ENCODE measurements at places on chromosomes 6 and 20.

DNA sequence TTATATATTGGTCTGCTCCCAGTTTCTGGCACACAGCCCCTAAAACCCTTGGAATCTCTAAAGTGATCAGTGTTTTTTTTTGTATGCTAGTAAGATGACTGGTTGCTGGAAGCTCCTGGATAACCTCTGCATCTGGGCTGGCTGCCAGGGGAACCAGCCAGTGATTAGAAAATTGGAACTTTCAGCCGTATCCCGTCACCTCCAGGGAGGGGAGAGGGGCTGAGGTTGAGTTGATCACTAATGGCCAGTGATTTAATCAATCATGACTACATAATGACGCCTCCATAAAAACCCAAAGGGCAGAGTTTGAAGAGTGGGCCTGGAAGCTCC, 48.0 kb upstream of the NOP56 start:
- DNase-seq, result no peak

GRCh38 chr6:125255201-125255600, 46.6 kb downstream of the HDDC2 start:
- no peak for DNase-seq

DNA sequence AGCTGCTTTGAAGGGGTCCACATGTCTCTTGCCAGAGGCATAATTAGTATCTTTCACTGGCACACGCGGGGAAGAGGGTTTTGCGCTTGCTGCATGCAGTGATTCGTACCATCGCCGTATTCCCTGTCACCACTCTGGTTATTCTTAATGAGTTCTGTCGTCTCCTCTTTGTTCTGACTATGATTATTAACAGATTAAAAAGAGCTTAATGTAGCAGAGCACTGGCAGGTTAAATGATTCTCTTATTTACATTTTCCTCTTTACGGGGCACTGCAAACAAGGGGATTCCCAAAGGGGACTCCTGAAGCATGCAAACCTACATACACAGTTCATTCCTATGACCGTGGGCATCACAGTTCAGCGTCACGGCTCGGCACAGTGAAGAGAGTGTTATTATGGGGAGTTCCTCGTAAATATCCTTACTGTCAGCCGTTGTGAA, 204.8 kb downstream of the DTNBP1 start:
- DNase-seq, result no peak

DNA sequence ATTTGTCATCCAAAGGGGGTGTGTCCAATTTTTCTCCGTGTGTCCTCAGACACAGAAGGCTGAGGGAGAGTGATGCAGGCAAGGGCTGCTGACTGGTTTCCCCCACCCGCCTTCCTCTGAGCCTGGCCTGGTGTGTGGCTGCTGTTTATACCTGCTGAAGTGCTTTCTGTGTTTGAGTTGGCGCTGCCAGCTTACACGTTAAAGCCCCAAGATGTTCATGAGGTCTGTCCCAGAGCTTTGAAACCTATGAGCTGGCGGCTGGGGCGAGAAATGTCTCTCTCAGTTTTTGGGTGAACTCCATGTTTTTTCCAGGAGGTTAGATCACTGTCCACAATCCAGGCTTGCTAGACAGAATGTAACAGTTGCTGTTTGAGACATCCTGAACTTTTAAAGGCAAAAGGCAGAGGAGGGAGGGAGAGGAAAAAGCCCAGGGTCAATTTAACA, 69.0 kb upstream of the CCN2 start:
- DNase-seq, result no peak

Data from cortex of kidney (tissue), 1 donor.